Stimulated activated CD4-positive, alpha-beta T cell treated with anti-CD3 and anti-CD28 coated beads, Interleukin-2, amount 100 ng/mL, for 24 hours (primary cell): ENCODE measurements at places on chromosomes 3 and 15.

GRCh38 chr15:40044717-40045571 lies 6.0 kb upstream of the SRP14 start:
- DNase-seq = peak; percentile 89

DNA sequence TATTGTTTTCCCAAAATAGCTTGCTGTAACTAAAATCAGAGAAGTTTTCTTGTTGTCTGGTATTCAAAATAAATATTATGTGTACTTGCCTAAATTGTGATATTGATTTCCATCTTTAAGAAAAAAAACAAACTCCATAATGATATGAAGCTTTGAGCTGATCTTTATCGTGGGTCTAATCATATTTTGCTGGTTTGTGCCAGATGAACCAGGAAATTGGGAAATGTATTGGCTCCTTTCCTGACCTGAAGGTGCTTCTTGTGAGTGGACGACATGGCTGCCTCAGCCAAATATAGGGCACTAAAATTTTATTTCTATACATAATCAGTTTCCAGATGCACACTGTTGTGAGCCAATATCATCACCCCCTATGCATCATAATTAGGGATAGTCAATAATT lies 113.3 kb downstream of the DIPK2A start:
- no peak for DNase-seq

GRCh38 chr3:137047240-137047639 lies 89.5 kb downstream of the IL20RB start:
- DNase-seq = no peak

DNA sequence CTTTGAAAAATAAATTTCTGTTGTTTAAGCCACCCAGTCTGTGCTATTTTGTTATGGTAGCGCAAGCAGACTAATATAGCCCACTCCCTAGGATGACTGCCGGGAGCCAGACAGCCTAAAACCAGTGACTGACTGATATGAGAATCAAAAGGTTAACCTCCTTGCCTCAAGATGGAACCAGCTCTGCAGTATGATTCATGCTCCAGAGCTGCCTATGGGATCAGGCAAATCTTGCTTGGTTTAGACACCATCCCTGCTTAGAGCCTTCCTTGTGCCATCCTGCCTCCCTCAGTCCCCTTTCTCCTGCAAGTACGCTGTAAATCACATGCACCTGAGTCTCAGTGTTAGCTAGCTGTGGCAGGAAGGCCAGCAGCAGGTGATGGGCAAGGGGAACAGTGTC lies 39.3 kb downstream of the TRANK1 start:
- no peak for DNase-seq

GRCh38 chr3:73493543-73494308 lies 131.0 kb downstream of the PDZRN3 start:
- no peak for DNase-seq
